ENCODE measurements at places on chromosomes 12 and 14.

- DNase-seq, result no peak
Observed at GRCh38 chr12:86777325-86777724, 521.1 kb upstream of the MGAT4C start.

GRCh38 chr14:72616811-72617210, 277.1 kb downstream of the DPF3 start:
- DNase-seq, result peak; percentile 38

- DNase-seq, result peak; percentile 72
Observed at GRCh38 chr14:55448141-55448614, 7.8 kb upstream of the TBPL2 start.

DNA sequence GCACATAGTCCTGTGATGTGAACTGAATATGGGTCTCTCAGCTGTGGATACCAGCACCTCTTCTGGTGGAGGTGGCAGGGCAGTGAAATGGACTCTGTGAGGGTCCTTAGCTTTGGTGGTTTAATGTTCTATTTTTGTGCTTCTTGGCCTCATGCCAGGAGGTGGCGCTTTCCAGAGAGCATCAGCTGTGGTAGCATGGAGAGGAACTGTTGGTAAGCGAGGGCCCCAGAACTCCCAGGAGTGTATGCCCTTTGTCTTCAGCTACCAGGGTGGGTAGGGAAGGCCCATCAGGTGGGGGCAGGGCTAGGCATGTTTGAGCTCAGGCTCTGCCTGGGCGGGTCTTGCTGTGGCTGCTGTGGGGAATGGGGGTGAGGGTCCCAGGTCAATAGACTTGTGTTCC, 241.7 kb downstream of the AEBP2 start:
- no peak for DNase-seq

- DNase-seq, result no peak
Observed at GRCh38 chr12:115823635-115824034, 453.9 kb downstream of the MED13L start.

DNA sequence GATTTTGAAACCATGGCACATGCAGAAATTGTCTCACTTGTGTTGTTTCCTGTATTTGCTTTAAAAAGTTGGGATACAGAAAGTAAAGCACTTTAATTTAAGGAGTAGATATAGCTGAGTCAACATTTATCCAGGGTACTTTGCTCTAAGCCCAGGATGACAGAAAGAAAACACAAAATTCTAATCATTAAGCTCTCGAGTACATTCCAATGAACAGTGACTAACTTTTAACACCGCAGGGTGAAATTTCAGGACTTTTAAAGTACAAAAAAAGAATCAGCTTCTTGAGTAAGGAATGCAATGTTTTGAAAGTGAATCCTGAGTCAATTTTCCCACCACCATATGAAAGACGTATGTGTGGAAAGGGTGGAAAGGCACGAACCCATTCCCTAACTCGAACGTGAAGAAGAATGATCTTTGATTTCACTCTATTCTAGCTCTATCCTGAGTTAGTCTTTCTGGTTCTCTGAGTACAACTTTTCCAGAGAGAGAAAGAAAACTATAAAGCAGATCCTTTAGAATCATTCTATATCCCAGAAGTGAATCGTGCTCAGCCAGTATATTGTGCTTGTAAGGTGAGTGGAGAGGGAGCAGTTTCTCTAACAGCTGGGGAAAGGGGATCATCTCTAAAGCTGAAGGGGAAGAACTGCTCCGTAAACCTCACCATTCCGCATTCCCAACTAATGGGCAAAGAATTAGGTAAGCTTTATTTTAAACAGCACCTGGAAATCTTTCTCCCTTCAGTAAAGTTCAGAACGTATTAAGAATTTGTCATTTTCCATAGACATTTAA, 779.0 kb upstream of the FLRT2 start:
- DNase-seq, result no peak
